ENCODE measurements at places on chromosomes 2 and 18.

DNA sequence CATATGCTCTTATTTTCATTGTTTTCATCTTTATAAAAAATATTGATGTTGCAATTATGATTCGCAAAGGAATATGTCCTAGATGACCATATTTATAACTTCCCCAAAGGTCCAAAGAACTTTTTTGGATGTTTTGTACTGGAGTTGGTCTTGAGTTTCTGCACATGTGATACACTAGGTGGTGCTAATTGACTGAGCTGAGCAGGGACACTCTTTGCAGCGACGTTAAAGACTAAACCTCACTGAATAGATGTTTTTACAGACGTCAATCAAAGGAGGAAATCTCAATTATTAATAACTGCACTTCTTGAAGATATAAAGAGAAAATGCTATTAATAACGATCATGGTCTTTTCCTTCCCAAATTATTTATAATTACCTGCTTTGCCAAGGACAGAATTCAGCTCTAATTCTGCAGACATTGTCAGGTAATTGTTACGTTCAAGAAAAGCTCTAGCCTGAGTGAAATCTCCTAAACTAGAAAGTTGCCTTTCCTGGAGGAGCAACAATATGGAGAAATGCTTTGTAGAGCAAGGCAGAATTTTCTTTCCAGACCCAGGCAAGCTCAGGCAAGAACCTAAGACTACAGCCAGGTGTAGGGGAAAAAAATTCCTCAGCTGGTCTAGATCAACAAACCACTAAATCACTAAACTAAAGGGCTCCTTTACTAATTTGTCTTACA, 119.3 kb upstream of the RBBP8 start:
- no peak for DNase-seq

GRCh38 chr18:8769509-8770095, 64.2 kb downstream of the MTCL1 start:
- DNase-seq: no peak

GRCh38 chr2:238717084-238717483, 130.8 kb upstream of the TWIST2 start:
- DNase-seq: no peak

GRCh38 chr2:169077674-169078240, 8.4 kb downstream of the DHRS9 start:
- DNase-seq: no peak

GRCh38 chr2:136651456-136652010, 113.8 kb upstream of the THSD7B start:
- no peak for DNase-seq

DNA sequence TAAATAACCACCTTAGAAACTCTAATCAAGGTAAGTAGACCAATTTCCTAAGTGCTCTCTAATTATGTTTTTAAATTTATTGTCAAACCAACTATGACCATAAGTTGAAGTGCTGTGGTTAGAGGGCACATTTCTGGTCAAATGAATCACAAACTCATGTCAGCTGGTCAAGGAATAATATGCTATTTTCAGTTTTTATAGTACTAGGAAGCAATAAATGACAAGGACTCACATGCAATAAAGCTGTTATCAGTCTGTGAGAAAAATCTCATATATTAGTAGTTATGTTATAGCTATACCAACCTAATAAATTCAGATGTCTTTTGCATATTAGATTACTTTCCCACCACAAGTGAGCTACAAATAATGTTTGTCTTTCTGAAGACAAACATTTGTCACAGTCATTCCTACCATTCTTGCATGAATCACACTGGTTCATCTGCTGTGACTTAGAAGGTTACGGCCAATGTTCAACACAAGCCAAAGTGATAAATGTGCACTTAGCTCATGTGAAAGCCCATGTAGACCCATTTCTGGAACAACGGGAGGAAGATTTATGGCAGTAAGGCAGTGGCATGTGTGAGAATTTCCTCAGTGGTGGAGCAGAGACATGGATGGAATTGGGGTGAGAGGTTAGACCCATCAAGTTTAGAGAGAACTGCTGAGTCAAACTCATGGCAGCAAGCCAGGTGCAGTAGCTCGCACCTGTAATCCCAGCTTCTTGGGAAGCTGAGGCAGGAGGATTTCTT, 27.4 kb upstream of the CCNYL1 start:
- DNase-seq: no peak

DNA sequence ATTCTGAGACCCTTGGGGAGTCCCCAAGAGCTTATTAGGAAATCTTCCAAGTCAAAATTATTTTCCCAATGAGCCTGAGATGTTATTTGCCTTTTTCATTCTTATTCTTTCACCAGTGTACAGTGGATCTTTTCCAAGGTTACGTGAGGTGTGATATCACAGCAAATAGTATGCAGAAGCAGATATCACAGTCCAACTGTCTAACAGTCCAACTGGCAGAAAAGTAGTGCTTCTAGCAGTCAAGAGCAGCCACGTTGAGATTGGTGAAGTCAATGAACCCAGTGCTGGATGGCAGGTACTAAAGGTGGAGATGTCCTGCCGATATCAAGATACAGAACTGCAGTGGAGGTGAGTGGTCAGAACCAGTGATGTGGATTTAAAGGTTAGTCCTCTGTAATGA, 78.9 kb upstream of the ZNF397 start:
- DNase-seq: no peak

- DNase-seq: no peak
Observed at GRCh38 chr2:178426388-178426787, 24.6 kb downstream of the PRKRA start.

DNA sequence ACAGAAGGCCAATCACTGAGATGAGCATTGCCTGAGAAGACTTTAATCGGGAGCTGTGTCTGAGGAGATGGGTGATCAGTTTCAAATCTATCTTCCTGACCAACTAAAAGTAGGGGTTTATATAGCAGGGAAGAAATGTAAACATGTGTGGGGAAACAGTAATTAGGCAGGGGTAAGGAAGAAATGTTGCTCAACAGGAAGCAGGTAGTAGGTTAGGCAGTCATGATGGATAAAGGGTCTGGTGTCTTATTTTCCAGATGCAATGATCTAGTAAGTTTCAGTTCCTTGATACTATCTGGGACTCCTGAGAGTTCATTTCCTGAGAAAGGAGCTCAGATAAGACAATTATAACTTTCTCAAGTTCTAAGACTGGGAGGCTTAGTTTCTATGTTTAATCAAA, 33.8 kb upstream of the DNAJC10 start:
- DNase-seq: no peak

- no peak for DNase-seq
Observed at GRCh38 chr2:20653695-20654534, 3.0 kb upstream of the HS1BP3 start.

GRCh38 chr2:240500561-240501423, 57.0 kb downstream of the ANKMY1 start:
- DNase-seq: no peak

GRCh38 chr2:118123561-118124232, 35.4 kb downstream of the INSIG2 start:
- DNase-seq: no peak

GRCh38 chr2:239558661-239559060, 157.8 kb upstream of the HDAC4 start:
- DNase-seq: no peak

- no peak for DNase-seq
Observed at GRCh38 chr2:118865106-118865505, 17.7 kb upstream of the EN1 start.

- no peak for DNase-seq
Observed at GRCh38 chr2:9300829-9301453, 94.3 kb downstream of the ASAP2 start.

DNA sequence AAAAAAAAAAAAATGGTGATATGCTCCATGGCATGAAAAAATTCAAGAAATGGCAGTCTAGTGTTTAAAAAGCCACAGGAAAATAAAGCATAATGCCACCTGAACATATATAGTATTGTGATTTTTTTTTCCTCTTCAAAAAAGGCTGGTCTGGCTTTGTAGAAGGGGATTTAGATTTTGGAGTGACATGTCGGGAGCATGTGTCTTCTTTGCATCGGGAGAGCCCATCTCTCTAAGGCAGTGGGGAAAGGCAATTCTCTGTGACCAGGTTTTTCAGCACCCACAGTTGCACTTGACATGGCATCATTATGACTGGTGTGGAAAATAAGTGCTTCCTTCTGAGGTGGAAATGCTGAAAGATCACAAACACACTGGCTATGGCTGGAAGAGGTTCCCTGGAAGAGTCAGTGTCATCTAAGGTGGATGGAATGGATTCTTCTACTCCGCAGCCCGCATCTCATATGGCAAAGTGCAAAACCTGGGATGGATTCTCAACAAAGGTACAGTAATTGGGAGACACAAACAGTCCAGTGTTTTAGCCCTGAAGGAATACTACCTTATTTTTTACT, 172.5 kb downstream of the AGAP1 start:
- peak; percentile 35 for DNase-seq

GRCh38 chr2:102397209-102397608, 25.8 kb upstream of the IL18RAP start:
- DNase-seq: no peak

- DNase-seq: no peak
Observed at GRCh38 chr18:79955302-79956075, 4.0 kb upstream of the SLC66A2 start.

- no peak for DNase-seq
Observed at GRCh38 chr18:67417864-67418523, 98.5 kb downstream of the DSEL start.

- no peak for DNase-seq
Observed at GRCh38 chr2:170783549-170783948, 13.4 kb downstream of the ERICH2 start.

- peak; percentile 71 for DNase-seq
Observed at GRCh38 chr2:75076088-75076487, 117.6 kb downstream of the POLE4 start.

- no peak for DNase-seq
Observed at GRCh38 chr2:191675807-191676721, 1.9 kb upstream of the NABP1 start.

DNA sequence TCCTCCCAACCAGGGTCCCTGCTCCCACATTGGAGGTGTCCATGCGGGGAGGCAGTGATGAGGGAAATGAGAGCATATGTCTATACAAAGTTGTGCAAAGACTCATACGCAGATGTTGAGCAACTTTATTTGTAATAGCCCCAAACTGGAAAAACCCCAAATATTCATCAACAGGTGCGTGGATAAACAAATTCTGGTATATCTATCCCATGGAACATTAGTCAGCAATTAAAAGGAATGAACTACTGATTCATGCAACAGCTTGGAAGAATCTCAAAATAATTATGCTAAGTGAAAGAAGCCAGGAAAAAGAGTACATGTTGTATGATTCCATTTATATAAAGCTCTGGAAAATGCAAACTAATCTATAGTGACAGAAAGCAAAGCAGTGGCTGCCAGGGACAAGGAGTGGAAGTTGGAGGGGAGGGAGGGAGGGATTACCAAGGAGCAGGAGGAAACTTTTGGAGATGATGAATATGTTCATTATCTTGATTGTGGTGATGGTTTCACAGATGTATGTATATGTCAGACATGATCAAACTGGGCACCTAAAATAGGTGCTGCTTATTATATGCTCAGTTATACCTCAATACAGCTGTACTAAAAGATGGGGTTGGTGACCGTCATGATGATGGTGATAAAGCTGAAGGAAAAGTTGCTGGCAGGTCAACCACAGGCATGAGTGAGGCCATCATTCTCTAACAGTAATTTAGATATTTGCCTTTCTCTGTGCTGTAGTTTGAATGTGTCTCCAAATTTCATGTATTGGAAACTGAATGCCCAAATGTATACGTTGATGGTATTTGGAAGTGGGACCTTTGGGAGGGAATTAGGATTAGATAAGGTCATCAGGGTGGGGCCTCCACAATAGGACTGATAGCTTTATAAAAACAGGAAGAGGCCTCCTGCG, 270.9 kb downstream of the CYP26B1 start:
- DNase-seq: no peak

DNA sequence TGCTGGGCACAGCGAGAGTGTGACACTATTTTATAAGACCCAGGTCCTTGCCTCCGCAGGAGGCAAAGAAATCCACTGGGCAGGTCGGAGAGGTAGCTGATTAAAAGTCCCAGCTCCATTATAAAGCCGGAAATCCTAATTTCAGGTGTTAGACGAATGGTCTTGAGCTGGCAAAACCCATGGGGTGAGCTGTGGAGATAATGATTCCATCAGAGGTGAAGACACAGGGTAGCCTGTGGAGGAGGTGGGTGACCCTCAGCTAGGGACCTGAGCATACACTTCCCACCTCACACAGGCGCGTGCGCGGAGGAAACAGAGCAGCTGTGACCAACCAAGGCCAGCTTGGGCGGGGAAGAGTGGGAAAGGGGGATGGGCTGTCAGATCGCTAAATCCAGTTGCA, 201.7 kb upstream of the CXCR4 start:
- DNase-seq: no peak

DNA sequence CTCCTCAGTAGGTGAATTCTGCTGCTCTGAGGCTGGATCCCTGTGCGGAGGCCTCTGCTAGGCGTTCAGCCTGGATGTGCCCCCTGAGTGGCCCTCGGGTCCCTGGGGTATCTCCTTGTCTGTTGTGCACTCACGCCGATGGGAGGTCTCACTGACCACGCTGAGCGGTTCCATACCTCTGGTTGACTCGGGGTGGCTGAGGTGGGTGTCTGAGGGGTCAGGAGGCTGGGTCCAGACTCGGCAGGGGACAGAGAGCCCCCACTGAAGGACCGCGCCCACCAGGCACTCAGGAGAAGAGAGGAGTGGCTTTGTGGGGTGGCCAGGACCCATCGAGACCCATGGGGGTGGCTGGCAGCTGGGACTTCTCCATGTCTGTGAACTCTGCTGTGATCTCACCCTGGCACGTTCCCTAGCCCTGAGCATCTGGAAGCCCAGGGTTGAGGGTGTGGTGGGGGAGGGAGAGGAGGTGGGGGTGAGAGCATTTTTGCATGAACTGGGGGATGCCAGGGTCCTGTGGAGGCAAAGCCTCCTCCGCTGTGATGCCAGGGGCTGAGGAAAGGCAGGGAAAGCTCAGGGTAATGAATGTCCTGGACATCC, 53.7 kb downstream of the TWIST2 start:
- no peak for DNase-seq

GRCh38 chr2:73281244-73281643, 3.0 kb downstream of the FBXO41 start:
- no peak for DNase-seq

DNA sequence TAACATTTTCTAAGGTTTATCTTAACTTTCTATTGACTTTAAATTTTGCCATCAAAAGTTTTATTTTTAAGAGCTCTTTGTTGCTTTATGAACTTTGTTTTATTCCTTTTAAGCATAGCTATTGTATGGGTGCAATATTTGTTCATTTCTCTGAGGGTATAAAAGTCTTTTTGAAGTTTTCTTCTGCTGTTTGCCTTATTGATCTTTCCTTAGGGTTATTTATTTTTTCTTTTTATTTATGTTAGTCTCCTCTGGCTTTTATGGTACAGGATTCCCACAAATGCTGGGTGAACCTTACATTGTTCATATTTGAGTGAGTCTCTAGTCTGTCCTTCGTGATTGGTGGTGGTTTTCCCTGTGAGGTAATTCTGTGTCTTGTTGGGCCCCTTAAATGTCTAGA, 68.4 kb downstream of the PARD3B start:
- DNase-seq: no peak

- DNase-seq: no peak
Observed at GRCh38 chr18:21826641-21827302, 86.2 kb downstream of the MIB1 start.

DNA sequence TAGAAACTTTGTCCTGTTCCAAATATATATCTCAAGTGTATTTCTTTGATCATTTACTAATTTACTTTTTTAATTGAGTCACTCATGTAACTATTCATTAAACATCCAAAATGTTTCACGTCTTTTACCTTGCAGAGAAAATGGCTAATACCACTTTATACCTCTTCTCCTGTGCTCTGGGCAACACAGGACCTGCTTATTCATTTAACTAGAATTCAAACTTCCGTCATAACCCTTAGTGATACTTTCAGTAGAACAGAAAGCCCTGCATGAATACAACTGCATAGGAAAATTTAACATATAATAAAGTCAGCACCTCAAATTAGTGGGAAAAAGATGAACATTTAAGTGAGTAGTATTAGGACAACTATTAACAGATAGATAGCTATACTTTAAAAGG, 205.2 kb downstream of the MREG start:
- DNase-seq: no peak
